ENCODE measurements at places on chromosomes 4 and X.

DNA sequence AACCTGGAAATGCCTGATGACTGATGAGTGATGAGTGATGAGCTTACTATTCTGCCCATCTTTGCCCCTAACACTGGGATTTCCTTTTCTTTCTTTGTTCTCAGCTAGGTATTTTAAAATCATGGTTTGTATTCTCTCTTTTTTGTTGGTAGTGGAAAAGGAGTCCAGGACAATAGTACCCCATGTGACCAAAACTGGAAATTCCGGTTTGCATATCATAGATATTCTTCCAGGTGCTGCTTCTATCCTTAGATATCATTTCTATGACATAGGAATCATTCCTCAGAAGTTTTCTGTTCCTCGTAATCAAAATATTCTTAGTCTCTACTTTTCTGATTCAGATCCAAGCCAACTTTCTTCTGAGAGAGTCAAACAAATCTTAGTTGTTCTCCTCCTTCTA, 320.5 kb upstream of the TET2 start:
- DNase-seq = no peak

DNA sequence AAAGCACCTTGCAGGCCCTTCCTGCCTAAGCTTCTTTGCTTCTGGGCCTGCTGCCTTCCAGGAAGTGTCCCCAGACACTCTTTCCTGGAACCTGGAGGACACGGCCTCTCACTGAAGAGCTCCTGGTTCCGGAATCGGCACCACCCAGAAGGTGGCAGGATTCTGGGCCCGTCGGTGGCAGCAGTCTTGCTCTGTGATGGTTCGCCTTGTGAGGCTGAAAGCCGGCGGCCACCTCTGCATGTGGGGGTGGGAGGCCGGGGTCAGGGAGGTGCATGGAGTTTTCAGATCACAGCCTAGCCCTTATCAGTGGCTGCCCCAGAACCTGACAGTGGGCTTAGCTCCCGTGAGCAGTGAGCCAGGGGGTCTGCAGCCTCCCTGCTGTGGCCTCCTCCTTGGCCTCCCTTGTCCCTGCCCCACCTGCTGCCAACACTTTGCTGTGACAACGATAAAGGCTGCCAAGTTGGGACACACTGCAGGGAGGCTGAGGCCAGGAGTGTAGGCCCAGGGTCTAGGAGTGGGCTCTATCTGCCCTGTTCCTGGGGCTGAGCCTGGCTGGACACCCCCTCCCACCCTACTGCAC, 30.8 kb upstream of the GPR78 start:
- DNase-seq = no peak

GRCh38 chr4:177759729-177760128, 317.5 kb upstream of the AGA start:
- no peak for DNase-seq

GRCh38 chr4:23770011-23770410, 119.8 kb downstream of the PPARGC1A start:
- no peak for DNase-seq

GRCh38 chrX:23644744-23645143, 22.5 kb upstream of the PRDX4 start:
- no peak for DNase-seq

GRCh38 chr4:52052475-52052780, 1.3 kb downstream of the SPATA18 start:
- DNase-seq = no peak

Measured in stimulated activated CD4-positive, alpha-beta T cell treated with anti-CD3 and anti-CD28 coated beads, Interleukin-4, amount 100 ng/mL, for 1 hour (primary cell).